CD4-positive, alpha-beta memory T cell (primary cell): ENCODE measurements at places on chromosomes 3 and 15.

DNA sequence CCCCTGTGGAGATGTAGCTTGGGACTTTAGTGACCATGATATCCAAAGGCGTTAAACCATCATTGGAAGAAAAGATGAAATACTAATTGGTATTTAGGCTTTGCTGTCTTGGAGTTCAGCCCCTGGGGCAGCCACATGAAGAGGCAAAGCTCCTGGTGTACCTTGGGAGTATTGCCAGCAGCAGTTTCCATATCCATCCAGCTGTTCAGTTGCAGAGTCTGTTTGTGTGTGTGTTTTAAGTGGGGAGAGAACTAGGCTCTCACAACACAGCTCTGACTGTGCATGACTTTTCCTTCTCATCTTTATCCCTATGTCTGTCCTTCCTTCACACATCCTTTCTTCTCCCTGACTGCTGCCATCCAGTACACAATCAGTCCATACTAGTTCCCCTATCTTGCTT lies 98.9 kb downstream of the CDIN1 start:
- no peak for DNase-seq

GRCh38 chr3:169781209-169781855 lies 8.1 kb downstream of the MYNN start:
- no peak for DNase-seq

- DNase-seq = no peak
Observed at GRCh38 chr3:118945834-118946233, 88.8 kb downstream of the IGSF11 start.

DNA sequence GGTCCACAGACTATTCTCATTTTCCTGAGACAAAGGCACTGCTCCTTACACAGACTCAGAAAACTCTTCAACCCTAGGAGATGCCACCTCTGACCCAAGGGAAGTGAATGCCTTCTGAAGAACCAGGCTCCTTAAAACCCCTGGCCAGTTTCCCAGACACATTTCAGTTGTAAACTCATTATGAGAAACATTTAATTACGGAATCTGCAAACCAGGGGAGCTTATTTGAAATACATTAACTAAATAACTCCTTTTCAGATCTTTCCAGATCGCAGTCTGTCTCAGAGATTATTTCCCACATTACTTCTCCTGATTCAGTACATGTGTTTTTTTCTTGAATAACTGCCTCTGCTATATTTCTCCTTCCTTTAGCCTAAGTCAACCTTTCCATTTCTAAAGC lies 17.6 kb downstream of the MYO5A start:
- DNase-seq = no peak

GRCh38 chr3:50138266-50139200 lies 16.6 kb upstream of the SEMA3F start:
- DNase-seq = no peak

DNA sequence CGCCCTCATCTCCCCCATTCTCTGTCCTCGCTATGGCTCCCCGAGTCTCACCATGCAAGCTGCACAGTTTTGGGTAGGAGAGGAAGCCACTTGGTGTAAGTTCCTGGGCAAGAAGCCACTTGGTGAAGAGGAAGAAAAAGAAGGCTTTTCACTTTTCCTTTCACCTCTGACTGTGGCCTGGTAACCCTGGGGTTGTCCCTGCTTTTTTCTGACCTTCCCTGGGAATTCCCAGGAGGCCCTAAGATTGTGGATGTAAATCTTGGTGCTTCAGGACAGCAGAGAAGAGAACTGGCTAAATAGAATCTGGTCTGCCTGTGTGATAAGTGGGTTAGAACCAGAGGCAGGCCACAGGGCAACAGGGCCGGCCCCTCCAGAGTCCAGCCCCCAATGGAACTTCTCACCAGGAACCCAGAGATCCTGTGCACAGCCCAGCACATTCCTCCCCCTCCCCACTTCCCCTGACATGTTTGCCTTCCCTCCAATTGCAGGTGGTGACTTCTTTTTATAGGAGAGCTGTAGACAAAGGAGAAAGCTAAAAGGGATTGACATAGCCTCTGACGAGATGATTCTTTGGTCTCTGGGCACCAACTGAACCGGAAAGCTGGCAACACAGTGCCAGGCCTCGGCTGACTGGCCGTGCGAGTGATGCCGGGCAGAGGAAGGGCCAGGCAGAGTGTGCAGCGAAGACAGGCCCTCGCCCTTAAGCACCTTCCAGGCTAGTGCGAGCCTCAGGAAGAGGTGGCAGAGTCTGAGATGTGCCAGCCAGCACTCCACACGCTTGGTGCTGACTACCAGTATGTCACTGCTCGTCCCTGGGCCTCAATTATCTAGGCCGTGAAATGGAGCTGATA lies 19.4 kb upstream of the SKOR1 start:
- DNase-seq = no peak

DNA sequence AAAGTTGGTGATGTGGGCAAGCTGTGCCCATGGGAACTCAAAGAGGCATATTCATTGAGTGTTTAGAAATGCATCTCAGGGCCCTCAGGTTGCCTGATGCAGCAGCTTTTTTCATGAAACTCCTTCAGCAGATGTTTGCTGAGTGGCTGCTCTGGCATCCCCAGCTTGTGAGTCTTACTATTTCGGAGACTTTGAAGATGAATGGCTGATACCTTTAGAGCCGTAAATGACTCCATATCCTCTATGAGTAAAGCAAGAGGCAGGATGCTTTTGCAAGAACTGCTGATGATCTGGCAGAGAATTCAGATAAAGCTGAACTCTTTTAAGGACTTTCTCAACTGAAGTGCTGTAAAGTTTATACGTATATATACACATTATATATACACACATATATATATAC lies 384.3 kb downstream of the CACNA2D3 start:
- no peak for DNase-seq

DNA sequence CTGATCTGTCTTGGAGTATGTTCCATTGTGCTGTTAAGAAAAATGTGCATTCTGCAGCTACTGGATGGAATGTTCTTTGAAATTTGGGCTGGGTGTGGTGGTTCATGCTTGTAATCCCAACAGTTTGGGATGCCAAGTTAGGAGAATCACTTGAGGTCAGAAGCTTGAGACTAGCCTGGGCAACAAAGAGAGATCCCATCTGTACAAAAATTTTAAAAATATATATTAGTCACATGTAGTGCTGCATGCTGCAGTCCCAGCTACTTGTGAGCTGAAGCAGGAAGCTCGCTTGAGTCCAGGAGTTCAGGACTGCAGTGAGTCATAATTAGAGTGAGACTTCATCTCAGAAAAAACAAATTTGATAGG lies 62.8 kb upstream of the PLSCR4 start:
- no peak for DNase-seq
